ENCODE measurements at places on chromosomes 11 and 22. TPM values are rescaled to one million over a fixed set of nuclear protein-coding genes. Genes with fewer than 3 reads are reported as not detected.

Gene ADAMTS15
- 27.9 TPM for polyA plus RNA-seq

Gene OR52A5
- polyA plus RNA-seq, result not detected

Gene PPP6R2
- 29.8 TPM for polyA plus RNA-seq

Gene APOL5
- polyA plus RNA-seq, result 1.6 TPM

Gene AQP11
- 1.6 TPM for polyA plus RNA-seq

Gene MS4A14
- polyA plus RNA-seq, result 0.39 TPM

Gene C1QTNF6
- polyA plus RNA-seq, result 21.9 TPM

Gene NPAS4
- polyA plus RNA-seq, result 0.14 TPM

Gene HEPACAM
- polyA plus RNA-seq, result 0.19 TPM

Gene DUSP8
- polyA plus RNA-seq, result 21.2 TPM

Gene TESMIN
- 0.45 TPM for polyA plus RNA-seq

Gene ARHGEF17
- 57.5 TPM for polyA plus RNA-seq

Gene ACTN3
- polyA plus RNA-seq, result 36.9 TPM

Gene TM7SF2
- polyA plus RNA-seq, result 7.3 TPM

Gene MMP12
- polyA plus RNA-seq, result not detected

Gene IFITM10
- polyA plus RNA-seq, result 0.08 TPM

Gene C11orf16
- polyA plus RNA-seq, result 0.38 TPM

Gene PTS
- polyA plus RNA-seq, result 19.0 TPM

Gene MPZL2
- 2.8 TPM for polyA plus RNA-seq

Measured in muscle of leg (tissue), 16 donors.